Activated CD8-positive, alpha-beta memory T cell treated with anti-CD3 and anti-CD28 coated beads, Interleukin-2, amount 50 U/mL, for 48 hours (primary cell): ENCODE measurements at places on chromosomes 2 and 18.

DNA sequence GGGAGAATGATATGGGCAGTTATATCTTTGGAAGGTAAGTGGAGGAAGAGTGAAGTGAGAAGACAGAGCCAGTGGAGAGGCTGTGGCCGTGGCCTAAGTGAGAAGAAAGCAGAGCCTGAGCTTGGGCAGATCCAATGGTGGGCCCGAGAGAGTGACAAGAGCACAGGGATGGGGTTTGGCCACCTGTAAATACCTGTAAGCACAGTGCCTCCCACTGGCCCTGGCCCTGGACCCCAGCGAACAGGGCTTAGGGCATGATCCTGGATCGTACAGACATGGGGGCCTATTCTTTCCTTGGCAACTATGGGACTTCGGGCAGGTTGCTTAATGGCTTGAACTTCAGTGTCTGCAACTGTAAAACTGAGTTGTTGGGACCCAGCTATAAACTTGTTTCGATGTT is 44.1 kb downstream of the MTCL1 start:
- no peak for DNase-seq

- no peak for DNase-seq
Observed at GRCh38 chr2:52500561-52500960, 1267.0 kb upstream of the CHAC2 start.

- peak; percentile 79 for DNase-seq
Observed at GRCh38 chr2:174682578-174683391, 81.5 kb downstream of the CHRNA1 start.

- no peak for DNase-seq
Observed at GRCh38 chr2:105052773-105053172, 14.9 kb downstream of the MRPS9 start.

DNA sequence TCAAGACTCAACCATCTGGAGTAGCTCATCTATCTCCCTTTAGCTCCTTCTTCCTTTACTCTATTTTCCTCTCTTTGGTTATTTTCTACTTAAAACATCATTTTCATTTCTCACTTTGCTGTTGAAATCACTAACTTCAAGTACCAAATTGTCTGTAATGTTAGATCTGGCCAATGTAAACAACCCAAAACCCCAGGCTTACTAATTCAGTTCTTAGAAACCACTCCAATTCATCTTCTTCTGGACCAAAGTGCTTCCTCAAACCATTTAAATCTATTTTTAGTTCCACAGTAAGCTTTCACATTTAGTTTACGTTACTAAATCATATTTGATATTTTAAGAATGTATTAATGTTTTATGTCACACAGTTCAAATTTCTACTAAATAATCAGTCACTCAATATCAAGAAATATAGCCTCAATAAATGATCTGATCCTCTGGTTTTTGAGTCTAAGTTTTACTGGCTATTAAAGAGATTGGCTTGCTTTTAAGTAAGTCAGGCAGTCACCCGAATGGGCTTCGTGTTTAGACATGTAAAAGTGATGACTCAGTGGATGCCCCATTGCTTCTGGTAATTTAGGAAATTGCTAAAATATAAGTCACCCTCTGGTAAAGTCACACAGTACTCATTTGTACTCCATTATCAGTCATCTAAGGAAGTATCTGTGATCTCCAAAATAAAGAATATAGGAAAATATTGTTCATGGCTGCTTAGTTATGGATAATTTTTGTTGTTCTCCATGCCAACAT is 527.2 kb upstream of the SOX11 start:
- no peak for DNase-seq
